ENCODE measurements at places on chromosomes 11 and 22.
A peak's percentile ranks its signal among the peaks of the same experiment; 100 is the strongest.

DNA sequence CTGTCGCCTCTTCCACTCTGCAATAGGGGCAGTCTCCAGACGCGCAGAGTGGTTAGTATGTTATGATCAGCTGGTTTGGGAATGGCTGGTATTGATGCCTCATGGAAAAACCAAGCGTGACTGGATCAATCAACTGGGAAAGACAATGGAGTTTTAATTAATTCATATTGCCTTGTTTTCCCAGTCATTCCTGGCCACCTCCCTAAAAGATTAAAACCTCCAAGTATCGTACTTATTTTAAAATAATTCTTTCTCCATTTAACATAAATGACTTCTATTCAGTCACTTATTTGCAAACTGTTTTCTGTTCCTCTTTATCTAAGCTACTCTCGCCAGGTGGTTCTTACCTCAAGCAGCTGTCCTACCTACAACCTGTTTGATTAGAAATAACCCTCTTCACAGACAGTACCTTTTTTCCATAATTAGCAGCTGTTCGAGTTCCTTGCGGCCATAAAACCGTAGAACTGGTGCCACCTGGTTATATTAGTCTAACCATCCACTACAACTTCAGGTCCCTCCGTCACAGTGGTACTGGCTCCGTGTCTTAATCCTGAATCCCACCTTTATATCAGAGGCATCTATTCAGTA is 898 bp downstream of the ZNF215 start:
- no peak for DNase-seq

DNA sequence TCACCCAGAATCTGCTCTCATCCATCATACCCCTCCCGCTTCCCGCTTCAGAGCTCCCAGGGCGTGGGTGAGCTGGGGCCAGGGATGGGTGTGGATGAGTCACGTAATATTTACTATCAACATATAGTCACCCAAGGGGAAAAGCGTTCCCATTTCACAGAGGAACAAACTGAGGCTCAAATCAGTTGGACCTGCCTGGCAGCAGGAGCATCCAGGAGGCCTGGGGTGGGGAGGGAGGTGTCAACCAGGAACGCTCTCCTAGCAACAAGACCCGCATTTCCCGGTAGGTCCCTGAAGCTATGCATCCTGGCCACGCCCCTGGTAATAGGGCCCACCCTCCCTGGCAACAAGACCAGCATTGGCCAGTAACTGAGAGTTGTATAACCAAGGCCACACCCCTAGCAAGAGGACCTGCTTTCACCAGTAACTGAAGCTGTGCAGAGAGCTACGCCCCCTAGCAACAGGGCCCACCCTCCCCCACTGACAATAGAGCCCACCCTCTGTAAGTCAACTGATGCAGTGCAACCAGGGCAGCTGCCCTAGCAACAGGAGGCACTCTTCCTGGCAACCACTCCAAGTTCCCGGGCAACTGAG is 32.7 kb upstream of the TXNRD2 start:
- DNase-seq: peak; percentile 55

- DNase-seq: no peak
Measured at GRCh38 chr11:73795925-73796632, 8.4 kb downstream of the MRPL48 start.

GRCh38 chr11:14577292-14577691 is 57.1 kb upstream of the PSMA1 start:
- no peak for DNase-seq

DNA sequence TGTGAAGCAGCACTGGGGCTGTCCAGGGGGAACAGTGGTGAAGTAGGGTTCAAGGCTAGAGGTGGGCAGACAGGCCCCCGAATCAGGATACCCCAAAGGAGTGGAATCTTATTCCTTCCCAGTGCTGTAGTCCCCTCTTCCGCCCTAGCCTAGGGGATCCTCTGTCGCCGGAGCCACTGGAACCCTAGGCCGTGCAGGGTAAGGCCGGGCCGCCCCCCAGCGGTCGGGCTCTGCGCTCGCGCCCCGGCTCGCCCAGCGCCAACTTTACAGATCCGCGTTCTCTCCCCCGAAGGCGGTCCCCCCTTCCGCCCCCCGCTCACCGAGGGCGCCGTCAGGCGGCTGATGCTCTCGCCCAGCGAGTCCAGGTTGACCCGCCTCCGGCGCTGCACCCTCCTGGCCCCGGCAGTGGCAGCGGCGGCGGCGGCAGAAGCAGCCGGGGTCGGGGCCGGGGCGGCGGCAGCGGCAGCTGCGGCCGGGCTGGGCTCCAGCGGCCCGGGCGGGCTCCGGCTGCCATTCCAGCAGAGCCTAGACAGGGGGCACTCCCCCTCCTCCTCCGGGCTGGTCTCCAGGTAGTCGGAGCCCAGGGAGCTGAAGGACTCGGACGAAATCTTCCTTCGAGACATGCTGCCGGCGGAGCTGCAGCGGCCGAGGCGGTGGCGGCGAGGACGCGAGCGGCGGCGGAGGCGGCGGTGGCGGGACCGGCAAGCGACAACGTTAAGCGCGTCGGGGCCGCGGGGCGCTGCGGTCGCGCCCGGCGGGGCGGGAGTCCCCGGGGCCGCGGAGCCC is 650 bp downstream of the GUCY1A2 start:
- peak; percentile 57 for DNase-seq

GRCh38 chr11:36033082-36033751 is 89.4 kb downstream of the LDLRAD3 start:
- DNase-seq: no peak

DNA sequence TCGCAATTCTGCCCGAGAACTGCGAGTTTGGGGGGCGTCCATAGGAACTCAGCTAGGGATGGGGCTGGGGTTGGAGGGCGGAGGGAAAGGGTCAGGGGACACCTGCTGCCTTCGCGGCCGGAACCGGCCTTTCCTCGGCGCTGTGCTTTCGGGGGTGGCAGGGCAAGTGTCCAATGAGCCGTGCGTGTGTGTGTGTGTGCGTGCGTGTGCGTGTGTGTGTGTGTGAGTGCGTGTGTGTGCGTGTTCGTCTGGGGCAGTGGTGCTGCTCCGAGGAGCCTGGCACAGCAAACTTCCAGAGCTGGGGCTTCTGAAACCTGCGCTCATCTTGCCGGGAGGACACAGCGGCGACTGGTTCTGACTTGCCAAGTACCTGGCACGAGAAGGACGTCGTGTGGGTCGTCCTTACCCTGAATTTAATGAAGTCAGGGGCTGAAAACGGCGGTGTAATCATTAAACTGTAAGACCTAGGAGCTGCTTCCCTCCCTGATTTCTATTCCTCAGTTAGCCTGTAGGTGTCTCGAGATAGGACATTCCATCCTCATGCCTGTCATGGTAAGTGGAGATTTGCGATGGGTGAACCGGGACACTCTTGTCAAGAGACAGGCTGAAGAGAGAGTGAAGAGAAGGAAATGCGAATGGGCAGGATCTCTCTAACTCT is 27.0 kb upstream of the AMOTL1 start:
- peak; percentile 72 for DNase-seq

GRCh38 chr11:105489446-105489845 is 120.4 kb upstream of the GRIA4 start:
- DNase-seq: no peak

DNA sequence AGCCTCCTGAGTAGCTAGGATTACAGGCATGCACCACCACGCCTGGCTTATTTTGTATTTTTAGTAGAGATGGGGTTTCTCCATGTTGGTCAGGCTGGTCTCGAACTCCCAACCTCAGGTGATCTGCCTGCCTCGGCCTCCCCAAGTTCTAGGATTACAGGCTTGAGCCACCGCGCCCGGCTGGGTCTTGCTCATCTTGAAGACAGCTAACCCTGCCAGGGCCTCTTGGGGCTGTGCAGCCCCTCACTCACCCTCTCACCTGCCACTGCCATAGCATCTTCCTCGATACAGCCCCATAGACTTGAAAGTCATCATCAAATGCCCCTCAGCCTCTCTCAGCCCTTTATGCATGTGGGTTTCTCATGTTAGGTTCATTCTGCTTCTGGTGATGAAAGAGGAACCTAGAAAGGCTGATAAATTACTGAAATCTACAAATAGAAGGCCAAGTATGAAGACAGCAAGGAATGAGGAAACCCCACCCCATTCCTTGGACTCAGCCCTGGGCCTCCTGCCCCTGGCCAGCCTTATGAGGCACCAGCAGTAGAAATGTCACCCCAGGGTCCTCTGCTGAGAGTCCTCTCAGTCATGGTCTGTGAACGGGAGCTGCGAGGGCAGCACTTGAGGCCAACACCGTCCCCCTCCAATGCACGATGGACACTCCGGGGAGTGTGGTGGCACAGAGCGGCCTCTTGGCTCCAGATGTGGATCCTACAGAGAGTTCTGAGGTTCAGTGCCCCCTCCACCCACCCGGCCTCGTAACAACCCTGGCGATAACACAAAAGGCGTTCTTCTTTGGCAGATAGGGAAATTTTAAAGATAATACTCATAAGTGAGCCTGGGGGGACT is 24.8 kb downstream of the SCGB1A1 start:
- peak; percentile 68 for DNase-seq

DNA sequence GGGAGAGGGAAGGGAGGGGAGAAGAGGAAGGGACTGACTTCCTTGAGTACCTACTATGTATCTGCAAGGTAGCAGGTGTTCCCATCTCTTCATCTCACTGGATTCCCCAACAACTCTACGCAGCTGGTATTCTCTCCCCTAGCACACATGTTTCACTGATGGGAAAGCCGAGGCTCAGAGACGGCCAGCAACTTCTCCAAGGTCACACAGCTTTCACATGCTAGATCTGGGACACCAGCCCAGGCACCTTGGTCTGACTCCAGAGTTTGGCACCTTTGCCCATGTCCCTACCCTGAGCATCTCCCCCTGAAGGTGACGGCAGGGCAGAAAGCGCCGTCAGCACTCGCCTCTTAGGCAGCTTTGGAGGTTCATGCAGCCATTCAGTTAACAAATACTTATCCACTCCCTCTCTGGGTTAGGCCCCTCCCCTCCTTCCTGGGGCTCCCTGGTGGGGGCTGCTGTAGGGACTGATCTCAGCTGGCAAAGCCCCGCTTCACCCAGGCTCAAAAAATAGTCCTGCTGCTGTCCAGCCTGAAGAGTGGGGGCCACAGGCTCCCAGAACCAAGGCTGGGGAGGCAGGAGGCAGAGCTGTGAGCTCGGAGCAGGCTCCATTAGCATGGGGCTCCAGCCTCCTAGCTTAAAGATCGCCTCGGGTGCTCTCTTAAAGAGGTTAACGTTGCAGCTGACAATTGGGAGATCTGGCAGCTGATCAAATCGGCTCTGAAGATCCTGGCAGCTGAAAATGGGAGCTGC is 79.4 kb downstream of the IGLL1 start:
- DNase-seq: no peak

DNA sequence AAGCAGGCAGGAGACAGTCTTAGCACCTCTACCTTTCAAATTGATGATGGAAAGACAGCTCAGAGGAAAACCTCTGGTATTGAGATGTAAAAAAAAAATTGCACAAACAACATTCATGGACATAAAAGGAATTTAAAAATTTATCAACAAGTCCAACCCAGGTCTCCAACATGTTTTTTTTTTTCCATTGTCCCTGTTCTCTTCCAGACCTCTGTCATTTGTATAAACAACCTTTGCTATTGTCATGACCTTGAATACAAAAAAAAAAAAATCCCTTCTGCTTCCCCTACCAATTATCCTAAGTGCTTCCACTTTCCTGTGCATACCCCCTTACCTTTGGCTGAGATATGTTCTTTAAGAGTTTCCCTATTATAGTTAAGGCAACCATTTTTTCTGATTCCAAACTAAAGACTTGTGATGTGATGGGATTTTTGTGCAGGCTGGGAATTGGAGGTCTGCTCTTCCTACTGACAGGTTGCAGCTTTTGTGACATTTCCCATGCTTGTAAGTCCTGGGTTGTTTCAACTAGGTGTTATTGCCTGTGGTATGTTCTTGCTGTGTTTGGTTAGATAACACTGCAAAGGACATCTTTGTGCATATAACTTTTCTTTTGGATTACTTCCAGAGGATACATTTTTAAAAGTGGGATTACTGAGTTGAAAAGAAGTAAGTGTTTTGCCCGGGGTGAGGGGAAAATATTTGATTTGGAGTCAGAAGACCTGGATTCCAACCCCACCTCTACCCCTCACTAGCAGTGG is 67.1 kb downstream of the KIAA1671 start:
- no peak for DNase-seq

GRCh38 chr22:39511226-39511625 is 9.1 kb upstream of the ATF4 start:
- no peak for DNase-seq

DNA sequence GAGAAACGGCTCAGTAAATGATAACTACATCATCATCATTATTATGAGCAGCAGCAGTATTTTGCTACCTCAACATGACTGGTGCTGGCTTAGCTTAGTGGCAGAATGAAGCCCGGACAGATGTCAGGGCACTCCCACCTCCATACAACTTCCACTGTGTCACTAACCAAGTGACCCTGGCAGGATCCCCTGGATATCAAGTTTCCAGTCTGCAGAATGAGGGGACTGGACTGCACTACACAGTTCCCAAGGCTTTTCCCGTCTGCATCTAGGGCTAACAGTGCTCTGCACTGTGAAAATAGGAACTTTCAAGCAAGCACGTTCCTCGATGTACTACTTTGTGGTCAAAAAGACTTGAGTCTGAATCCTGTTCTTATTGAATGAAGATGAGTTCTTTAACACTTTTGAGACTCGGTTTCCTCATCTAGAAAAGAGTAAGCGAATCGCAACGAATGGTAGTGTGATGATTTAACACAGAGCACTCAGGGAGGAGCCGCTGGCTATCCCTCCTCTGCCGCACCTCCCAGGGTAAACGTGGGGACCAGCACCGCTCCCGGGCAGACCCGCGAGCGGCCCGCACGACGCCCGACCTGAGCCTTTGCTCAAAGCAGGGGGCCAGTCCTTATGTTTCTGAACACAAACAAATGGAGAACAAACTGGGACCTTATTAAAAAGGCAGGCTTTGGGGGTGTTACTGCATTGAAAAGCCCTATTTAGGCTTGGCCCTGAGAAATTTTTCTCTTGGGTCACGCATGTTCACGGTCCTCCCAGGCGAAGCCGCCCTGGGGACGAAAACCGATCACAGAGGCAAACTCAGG is 910 bp downstream of the CLTCL1 start:
- no peak for DNase-seq

- DNase-seq: peak; percentile 97
Measured at GRCh38 chr11:10351765-10352641, 47.1 kb downstream of the ADM start.

- peak; percentile 94 for DNase-seq
Measured at GRCh38 chr11:9568854-9569587, 4.4 kb upstream of the WEE1 start.

- no peak for DNase-seq
Measured at GRCh38 chr11:77207019-77207485, 79.0 kb downstream of the MYO7A start.

DNA sequence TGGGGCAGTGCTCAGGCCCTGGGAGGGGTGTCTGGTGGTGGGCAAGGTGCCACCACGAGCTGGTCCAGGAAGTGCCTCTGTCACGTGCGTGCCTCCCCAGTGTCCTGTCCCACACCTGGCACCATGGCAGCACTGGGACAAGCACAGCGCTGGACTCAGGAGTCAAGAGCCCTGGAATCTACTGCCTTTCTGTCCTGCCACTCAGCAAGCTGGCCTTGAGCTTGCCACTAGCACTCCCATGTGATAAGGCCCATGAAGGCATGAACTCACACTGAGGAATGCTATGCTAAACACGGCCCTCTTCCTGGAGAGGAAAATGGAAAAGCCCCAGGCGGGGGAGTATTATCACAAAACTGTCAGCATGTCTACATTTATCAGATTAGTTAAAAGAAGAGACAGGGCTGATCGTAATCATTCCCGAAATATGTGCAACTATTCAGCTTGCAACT is 50.7 kb upstream of the SLC35C1 start:
- peak; percentile 20 for DNase-seq

GRCh38 chr11:113578033-113578380 is 102.8 kb upstream of the DRD2 start:
- DNase-seq: no peak

Measured in fibroblast of skin of back (primary cell).